Placental pericyte (primary cell): ENCODE measurements at places on chromosomes 1 and 21. TPM values are rescaled to one million over a fixed set of nuclear protein-coding genes. Genes with fewer than 3 reads are reported as not detected.

Gene RCSD1
- under 0.01 and 0.57 TPM in 2 replicates for total RNA-seq

Gene ZBTB8B
- not detected in 2 replicates for total RNA-seq

Gene ADAMTS4
- total RNA-seq: 4.2 and 27.5 TPM in 2 replicates

Gene CYP4Z1
- total RNA-seq: not detected in 2 replicates

Gene PLA2G2A
- not detected in 2 replicates for total RNA-seq

Gene PPFIA4
- total RNA-seq: 0.14 and 0.66 TPM in 2 replicates

Gene SNX7
- 22.5 and 47.5 TPM in 2 replicates for total RNA-seq

Gene RNF207
- 24.9 and 27.2 TPM in 2 replicates for total RNA-seq

Gene KRTAP19-3
- not detected in 2 replicates for total RNA-seq

Gene AURKAIP1
- 78.1 and 134 TPM in 2 replicates for total RNA-seq

Gene CACHD1
- total RNA-seq: 4.2 and 7.7 TPM in 2 replicates

Gene ENTREP3
- total RNA-seq: 10.1 and 10.3 TPM in 2 replicates

Gene LYPD8
- total RNA-seq: 0.14 TPM in 1 of 2 replicates, not detected in the other

Gene MATN1
- under 0.01 and 0.44 TPM in 2 replicates for total RNA-seq
